Stomach (tissue), 19 donors: ENCODE measurements at places on chromosomes 1 and 21.

GRCh38 chr1:168159251-168159650 is 19.5 kb upstream of the TIPRL start:
- DNase-seq = no peak

GRCh38 chr1:10250663-10251062 is 40.3 kb downstream of the KIF1B start:
- DNase-seq = no peak

DNA sequence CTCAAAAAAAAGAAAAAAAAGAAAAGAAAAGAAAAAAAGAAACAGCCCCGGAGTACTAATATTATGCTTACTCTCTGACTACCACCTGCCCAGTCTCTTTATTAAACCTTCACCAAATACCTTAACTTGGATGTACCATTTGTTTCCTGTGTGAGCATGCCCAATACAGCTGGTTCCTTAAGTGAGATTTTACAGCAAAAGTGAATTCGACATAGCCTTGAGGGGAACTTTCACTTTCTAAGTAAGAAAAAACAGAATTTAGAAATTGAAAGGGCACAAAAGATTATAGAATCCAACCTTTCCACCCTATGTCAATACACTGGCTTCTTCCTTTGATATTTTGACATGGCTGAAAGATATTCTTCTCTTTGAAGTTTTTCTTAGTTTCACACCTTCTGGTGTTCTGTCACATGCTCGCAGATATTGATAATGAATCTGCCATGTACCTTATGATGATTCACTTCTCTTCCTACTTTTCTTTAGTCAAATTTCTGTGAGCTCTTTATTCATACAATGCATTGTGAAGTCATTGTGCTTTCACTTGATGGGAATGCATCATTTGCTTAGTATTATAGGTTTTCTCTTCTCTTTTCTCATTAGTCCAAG is 5.2 kb upstream of the GIPC2 start:
- DNase-seq = no peak

DNA sequence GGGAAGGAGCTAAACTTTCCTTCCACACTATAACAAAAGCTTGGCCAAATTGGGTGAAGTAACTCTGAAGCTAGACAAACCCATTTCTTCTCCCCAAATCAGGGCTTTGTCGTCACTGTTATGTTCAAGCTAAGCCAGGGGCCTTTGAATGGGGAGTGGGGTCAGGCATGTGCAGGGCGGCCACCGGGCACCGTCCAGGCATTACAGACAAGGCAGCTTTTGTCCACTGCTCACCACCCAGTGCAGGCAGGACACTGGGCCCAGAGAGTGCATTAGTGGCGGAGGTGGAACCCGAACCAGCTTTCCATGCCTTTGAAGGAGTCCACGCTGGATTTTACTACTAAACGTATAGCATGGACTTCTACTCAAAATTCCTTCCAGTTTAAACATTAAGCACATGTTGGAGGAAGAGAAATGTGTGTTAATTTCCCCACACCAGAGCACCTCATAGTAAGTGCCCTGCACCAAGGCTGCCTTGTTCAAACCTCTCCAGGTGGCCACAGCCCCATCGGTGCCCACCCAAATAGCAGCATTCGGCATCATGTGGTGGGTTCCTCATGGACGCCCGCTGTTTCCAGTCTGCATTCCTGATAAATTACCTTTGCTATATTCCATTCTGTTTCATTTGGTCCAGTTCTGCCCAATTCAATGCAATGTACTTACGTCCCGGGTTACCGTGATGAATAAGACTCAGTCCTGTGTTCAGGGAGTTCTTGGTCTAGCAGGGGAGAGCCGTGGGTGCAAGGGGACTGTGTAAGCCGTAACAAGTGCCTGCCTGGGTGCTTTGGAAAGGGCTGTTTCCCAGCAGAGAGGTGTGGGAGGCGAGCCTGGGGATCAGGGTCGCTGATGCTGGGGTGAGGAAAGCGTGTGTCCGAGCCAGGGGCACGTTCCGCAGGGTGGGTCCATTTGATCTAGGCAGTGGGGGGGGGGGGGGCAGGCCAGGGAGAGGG is 1.6 kb downstream of the UBASH3A start:
- no peak for DNase-seq

GRCh38 chr21:33396951-33397350 is 6.3 kb upstream of the IFNGR2 start:
- DNase-seq = no peak

- DNase-seq = no peak
Measured at GRCh38 chr1:39872698-39873097, 10.6 kb downstream of the TRIT1 start.
